ENCODE measurements at places on chromosomes 5 and 9. TPM values are rescaled to one million over a fixed set of nuclear protein-coding genes. Genes with fewer than 3 reads are reported as not detected.

ADAMTS2 gene
- total RNA-seq: under 0.01 TPM

CDKN2AIPNL gene
- total RNA-seq: 45.1 TPM

SPINK6 gene
- total RNA-seq: not detected

PIP5K1B gene
- 2.9 TPM for total RNA-seq

DNAI1 gene
- total RNA-seq: not detected

CDKN2B gene
- 29.2 TPM for total RNA-seq

WNT8A gene
- not detected for total RNA-seq

IFNA21 gene
- not detected for total RNA-seq

SKP2 gene
- 8.8 TPM for total RNA-seq

STPG3 gene
- total RNA-seq: not detected

C5 gene
- 0.64 TPM for total RNA-seq

PHF24 gene
- total RNA-seq: 0.26 TPM

DNA sequence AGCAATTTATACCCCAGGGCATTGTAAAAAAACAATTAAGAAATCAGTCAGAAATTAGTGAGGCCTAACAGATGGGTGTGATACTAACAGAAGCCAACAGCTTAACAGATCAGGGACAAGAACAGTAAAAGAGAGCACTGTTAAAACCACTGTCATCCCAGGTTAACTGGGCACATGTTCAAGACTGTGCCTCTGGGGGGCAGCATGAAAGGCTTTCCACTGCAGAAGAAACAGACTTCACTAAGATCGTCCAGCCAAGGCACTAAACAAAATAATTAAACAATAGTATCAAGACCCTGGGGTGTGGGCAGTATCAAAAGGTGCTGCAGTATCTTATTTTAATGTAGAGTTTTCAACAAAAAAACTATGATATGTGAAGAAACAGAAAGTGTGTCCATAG, 43.5 kb downstream of the FBN2 start:
- no peak for DNase-seq

DNA sequence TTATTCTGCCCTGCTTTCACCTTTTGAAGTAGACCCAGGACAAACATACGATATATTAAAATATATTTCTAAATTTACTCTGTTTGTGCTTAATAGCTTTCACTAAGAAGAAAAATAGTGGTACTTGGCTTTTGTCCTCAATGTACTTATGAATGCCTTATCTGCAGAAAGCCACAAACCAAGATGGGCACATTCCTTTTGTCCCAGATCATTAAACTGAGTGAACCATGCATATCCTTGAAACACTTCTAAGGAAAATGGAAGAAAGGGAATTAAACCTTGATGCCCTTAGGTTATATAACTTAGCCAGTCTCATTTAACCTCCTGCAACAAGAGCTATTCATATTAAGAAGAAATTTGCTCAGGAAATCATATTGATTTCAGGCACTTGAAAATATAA, 553.8 kb upstream of the CDH9 start:
- peak; percentile 64 for DNase-seq

DNA sequence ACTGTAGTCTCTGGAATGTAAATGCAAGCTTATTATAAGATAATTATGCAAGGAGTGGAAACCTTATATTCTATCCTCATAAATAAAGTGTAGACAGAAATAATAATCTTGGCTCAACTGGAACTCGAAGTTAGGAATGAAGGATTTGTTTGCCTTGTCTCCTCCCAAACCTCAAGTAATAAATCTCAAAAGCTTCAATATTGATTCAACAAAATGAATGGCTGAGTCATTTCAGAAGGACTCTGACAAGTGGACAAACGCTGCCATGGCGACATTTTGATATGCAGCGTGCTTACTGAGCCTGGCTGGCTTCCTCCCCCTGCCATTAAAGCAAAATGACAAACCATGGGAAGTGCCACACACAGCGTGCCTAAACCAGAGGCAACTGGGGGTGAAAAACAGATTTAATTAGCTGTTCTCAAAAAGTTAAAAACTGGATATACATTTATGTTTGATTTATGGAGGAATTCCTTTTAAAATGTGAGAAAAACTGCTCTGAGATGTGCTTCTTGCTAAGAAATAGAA, 10.5 kb upstream of the ADGRV1 start:
- DNase-seq: peak; percentile 46

DNA sequence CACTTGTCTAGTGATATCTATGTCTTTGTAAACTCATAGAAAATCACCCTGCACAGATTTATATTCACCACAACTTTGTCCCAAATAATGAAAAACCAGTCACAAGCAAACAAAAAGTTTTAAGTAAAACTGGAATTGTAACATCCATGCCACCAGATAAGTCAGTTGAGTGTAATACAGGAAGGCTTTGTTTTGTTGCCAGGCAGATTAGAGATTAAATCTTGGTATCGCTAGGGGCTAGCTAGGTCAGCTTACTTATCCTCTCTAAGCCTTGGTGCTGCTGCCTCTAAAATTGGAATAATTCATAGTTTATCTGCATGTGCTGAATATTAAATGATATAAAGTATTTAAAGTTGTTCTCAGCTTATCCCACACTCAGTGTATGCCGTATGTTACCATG, 1062.5 kb downstream of the CDH9 start:
- DNase-seq: no peak

DNA sequence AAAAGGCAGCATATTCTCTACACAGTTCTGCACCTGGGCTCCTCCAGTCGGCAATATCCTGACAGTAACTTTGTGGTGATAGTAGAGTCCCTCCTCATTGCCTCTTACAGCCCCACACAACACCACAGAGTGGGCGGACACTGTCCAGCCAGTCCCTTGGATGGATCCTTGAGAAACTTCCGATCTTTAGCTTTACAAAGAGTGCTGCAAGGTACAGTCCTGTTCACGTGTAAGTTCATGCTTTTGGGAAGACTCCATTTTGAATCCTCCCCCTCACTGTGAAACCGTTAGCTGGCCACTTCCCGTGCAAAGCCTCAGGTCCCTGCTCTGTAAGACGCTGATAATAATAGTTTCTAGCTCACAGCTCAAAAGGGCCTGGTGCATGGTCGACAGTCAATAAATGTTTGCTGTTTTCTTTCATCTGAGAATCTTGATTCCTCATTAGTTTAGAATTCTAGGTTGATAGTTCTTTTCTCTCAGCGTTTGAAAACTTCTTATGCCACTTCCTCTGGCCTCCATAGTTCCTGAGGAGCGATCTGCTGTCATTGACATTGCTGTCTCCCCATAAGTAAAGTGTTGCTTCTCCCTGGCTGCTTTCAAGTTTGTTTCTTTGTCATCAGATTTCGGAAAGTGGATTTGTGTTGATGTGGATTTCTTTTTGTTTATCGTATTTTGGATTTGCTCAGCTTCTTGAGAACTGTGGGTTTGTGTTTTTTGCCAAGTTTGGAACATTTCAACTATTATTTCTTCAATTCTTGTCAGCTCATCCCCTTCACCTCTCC, 82.9 kb downstream of the COL23A1 start:
- no peak for DNase-seq

- no peak for DNase-seq
Observed at GRCh38 chr9:92711146-92711545, 41.2 kb upstream of the IPPK start.

DNA sequence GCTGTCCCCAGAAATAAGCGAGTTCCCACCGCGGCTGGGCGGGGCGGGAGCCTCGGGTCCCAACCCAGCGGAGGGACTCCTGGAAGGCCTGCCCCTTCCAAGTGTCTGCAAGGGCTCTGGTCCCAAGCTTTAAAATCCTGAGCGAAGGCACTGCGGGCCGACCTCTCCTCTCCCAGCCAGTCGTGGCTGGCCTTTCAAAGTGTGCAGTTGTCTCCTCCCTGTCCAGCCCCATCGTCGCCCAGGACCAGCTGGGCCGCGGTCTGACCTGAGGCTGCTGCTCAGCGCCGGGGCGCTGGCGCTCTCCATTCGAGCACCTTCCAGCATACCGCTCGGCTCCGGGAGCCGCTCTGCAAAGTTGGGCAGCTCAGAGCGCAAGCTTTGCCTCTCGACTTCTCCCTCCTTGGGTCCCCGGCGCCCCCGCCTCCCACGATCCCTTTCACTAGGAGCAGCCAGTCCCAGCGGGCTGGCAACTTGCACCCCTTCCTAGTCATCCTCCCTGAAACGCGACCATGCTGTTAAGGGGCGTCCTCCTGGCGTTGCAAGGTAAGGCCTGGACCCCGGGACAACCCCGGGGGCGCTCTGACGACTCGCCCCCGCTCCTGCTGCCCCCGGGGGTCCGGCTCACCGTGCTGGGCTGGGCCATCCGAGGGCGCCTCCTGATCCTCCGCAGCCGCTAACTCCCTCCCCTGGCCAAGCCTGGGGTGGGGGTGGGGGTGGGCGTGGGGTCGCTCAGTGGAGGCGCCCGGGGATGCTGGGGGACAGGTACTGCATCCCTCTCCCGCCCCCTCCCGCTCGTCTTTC, at the start of gene MAMDC2:
TSS of gene MAMDC2 (plus strand) at position 160 of the 801 bp plus-strand sequence. CDS start at position 510, 350 bp downstream.
- DNase-seq: peak; percentile 13

GRCh38 chr9:83372957-83373356, 165.2 kb downstream of the FRMD3 start:
- DNase-seq: no peak

DNA sequence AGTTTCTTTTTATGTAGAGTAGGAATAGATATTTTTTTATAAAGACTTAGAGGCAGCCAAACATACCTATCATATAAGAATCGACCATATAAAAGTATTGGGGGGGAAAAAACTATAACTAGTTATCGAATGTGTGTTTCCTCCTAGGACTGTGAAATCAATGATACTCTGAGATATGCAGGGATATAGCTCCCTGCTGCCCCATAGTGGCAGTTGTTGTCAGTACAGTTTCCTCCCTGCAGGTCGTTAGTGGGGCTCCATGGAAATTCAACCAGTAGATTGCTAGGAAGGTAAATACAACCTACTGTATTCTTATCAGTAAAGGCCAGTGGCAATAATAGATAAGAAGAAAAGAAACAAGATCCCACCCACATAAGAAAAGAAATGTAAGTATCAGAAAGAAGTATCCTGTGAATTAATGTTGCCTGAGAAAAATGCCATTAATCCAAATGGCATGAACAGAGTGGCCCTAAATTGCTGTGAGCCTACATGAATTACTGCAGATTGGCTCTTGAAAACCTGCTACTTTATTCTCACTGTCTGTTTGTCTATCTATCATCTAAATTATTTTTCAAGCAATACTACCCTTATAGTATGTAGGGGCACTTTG, 136.9 kb upstream of the FBN2 start:
- DNase-seq: peak; percentile 56

- DNase-seq: no peak
Observed at GRCh38 chr5:1357946-1358725, 13.2 kb upstream of the CLPTM1L start.

DNA sequence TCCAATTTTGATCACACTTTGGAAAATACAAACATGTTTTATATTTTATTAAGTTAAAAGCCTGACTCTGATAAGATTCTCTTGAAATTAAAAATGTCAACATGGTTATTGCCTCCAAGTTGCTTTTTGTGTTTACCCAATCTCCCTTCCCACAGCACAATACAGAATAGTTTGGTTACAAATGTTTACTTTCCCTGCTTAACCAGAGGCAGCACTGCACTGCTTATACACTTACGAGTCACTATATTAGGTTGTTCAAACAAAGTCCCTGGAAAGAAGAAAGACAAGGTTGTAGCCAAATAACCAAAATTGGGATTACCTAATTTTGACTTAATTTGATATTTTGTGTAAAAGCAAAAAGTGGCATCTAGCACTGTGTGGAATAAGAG, 25.9 kb downstream of the SRFBP1 start:
- no peak for DNase-seq

DNA sequence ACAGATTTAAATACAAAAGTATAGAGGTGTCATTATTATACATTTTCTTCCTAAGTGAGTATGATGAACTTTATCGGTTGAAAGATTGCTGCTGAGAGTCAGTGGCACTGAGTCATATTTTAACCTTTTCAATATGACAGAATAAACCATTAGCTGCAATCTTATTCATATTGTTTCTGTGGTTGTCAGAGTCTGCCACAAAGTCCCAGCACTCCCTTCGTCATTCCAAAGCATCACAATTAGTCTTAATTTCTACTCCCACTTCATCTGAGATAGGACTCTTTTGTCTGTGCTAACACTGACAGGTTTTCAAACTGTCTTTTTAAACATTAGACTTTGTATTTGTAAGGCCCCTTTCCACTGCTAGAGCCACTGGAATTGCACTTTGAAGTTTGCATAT, 656.9 kb downstream of the MTRR start:
- no peak for DNase-seq

DNA sequence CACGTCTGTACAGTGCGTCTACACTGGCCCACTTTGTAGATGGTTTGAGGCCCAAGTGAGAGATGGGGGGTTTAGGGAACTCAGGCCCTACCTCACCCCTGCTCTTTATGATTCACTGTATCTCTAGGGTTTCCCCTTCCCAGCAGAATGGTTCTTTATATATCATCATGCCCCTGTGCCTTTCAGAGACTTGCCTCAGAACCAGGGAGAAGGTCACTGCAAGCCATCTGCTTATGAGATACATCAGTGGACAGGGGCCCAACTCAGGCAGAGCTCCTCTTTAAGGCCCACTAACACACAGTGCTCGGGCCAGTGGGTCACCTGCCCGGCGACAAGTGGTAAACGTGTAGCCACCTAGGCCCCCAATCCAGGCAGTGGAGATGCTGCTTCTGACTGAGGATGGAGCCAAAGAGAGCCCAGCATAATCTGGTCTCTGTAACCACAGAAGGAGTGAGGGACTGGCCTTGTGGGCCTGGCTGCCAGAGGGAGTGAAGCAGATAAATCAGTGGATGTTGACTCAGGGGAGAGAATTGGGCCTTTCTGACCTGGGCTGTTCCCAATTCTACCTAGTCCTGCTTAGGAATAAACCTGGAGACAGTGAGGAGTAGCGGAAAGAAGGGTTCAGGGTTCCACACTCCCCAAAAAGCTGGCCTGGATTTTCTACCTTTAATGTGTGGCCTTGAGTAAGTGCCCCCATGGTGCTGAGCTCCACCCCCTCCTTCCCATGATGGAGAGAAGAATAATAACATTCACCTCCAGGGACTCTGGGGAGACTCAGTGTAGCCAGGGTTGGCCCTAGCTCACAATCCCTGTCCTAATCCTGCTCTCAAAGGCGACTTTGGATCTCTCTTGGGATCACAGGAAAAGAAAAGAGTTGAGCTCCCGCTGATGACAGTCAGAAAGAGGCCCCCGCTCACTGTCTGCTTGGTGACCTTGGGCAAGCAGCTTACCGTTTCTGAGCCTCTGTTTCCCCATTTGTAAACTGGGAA, 2.8 kb upstream of the DUSP1 start:
- DNase-seq: peak; percentile 40

DNA sequence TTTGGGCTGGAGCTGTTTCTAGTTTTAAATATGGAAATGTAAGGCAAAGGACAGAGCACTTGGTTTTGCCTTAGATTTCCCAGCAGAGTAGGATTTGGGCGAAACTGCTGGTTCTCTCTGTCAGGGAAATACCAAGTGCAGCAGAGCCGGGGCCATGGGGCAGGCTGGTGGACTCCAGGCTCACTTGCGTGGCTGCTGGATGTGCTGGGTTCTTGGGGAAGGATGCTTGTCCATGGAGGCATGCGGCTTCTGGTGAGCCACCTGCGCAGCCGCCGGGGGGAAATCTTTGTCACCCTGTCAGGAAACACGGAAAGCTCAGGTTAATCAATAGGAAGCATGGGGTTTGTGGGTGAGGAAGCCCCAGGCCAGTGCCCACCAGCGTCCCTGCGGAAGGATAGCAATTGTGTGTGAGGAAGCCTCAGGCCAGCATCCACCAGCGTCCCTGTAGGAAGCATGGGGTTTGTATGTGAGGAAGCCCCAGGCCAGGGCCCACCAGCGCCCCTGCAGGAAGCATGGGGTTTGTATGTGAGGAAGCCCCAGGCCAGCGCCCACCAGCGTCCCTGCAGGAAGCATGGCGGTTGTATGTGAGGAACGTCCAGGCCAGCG, 80.1 kb downstream of the DAP start:
- no peak for DNase-seq

- DNase-seq: peak; percentile 71
Observed at GRCh38 chr9:131407717-131408195, 13.9 kb downstream of the PRRC2B start.
